ENCODE measurements at places on chromosomes 5 and 9. TPM values are rescaled to one million over a fixed set of nuclear protein-coding genes. Genes with fewer than 3 reads are reported as not detected.

The PAEP gene
- total RNA-seq, result not detected

The BTNL8 gene
- 0.13 TPM for total RNA-seq

The LECT2 gene
- not detected for total RNA-seq

- no peak for DNase-seq
These were observed 358.9 kb downstream of the DEPDC1B start for GRCh38 chr5:60340965-60341471.

DNA sequence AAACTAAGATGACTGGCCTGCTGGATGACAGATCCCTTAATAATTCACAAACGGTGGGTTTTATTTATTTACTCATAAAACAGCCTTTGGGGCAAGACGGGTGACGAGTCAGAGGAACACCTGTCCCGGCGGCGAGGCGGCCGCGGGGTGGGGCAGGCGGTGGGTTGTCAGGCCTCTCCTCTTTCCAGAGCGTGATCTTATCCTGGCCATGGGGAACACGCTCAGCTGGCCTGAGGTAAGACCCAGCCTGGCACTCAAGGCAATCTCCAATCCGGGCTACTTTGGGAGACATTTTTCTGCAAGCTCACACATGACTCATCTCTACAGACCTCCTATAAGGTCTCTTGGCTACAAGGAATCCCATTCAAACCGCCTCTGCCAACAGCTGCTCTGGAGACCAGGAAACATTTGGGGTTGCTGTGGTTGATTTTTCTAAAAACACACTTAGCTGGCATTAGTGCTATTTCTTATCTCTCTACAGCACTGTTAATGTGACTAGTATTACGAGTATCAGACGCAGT, 6.3 kb downstream of the RAPGEF1 start:
- DNase-seq, result peak; percentile 96

DNA sequence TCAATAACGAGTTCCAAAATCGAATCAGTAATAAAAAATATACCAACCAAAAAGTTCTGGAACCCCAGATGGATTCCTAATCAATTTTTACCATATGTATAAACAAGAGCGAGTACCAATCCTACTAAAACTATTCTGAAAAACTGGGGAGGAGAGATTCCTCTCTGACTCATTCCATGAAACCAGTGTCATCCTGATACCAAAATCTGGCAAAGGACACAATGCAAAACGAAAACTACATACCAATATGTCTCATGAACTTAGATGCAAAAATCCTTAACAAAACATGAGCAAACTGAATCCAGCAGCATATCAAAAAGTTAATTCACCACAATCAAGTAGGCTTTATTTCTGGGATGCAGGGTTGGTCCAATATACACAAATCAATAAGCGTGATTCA, 30.5 kb upstream of the MACIR start:
- no peak for DNase-seq

- DNase-seq, result no peak
These were observed 8.3 kb upstream of the PDE8B start for GRCh38 chr5:77202145-77202544.
